H54 (cell line): ENCODE measurements at places on chromosomes 16 and 17.

DNA sequence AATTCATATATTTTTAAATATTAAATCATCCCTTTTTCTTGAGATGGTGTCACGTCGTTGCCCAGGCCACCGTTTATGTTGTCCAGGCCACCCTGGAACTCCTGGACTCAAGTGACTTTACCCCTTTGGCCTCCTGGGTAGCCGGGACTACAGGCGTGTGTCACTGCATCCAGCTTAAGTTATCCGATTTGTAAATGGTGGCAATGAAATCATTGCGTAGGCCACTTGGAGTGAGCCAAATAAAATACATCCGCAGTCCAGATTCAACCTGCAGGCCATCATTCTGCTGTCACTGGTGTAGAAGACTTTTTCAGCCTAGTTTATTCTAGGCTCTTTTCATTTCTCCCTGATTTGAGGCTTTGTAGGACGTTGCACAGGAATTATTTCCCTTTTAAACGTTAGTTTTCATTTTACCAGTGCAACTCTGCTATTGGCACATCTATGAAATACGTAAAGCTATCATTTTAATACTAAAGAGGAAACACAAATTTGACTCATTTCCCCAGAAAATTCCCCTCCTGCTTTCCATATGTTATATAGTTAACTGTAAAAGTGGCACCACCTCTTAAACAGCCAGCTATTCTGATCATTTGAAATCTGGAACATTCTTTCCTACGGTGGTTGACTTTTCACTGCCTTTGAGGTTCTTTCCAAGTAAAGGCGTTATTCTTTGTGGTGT, 449.8 kb downstream of the MAF start:
- DNase-seq, result no peak

GRCh38 chr17:77944390-77945222, 13.9 kb upstream of the TNRC6C start:
- DNase-seq, result no peak

DNA sequence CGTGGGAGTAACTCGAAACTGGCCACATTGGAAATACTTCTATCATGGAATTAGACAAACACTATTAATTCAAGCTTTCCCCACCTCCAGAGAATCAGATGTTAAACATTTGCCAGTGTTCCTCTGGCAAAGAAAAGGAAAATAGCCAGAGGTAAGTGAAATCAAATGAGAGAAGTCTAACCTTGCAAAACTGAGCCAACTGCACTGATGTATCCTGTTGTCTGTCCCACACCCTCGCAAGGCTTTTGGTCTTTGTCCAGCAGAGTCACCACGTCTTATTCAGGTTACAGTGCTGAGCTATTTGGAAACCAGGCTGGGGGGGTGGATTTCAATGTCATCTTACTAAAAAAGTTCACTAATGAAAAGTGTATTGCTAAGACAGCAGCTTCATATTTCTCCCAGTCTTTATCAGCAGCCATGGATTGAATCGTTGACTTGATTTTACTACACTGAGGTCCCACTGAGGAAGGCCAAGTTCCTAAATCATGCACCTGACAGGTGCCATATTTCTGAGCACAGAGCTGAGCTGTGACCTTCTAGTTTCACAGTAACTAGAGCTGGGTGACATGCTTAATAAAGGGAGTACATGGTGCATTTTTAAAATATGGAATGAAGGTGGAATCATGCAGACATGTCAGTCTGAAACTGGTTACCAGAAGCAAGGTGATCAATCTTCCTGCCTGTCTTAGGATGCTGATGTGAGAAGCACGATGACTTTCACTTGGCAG, 85.2 kb upstream of the HSBP1 start:
- DNase-seq, result no peak

DNA sequence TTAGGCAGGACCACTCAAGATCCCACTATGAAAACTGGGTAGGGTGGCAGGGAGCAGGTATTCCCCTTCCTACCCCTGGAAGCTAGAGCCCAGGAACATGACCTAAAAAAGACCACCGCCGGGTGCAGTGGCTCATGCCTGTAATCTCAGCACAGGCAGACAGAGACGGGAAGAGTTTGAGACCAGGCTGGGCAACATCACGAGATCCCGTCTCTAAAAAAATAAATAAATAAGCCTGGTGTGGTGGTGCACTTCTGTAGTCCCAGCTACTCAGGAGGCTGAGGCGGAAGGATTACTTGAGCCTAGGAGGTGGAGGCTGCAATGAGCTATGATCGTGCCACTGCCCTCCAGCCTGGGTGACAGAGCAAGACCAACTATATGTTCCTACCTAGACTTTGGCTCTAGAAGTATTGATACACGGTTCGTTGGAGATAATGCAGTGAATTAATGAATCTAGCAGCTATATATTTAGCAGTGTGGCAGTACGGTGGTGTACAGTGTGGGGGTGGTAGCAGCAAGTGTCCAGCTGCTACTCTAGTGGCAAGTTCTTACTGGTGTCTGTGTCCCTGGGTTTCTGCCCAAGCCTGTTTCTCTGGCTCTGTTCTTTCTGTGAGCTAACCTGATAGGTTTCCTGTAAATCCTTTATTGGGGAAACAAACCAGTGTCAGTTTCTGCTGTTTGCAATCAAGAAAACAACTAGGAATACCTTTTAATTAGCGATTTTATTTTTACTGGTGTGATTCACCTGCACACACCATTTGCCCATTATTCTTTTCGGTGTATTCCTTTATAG, 3.3 kb upstream of the USP31 start:
- no peak for DNase-seq
